ENCODE measurements at places on chromosomes 7 and 10.

DNA sequence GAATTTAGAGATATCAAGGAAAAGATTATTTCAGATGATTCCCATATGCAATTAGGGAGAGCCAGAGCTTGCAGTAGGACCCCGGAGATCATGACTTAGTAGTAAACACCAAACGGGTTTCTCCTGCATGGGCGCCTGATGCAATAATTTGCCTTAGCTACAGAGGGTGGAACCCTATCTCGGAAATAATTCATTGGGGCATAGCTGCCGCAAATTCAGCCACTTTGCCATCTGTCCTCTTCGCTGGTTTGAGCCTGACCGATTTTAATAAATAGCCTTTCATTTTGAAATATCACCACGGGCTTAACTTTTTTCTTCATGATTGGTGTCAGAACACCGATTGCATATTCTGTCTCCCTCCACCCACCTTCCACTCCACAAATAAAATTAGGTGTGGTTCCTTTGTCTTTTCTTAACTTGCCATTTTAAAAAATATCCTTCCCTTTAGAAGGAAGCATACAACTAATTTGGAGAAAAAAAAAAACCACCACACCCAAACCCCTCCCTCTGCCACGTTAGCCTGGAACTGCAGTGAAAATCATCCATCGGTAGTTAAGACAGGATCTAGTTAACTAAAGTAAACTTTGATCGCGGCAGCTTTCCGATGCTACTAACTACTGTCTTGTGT is 1.4 kb downstream of the GARS1 start:
- DNase-seq: no peak

DNA sequence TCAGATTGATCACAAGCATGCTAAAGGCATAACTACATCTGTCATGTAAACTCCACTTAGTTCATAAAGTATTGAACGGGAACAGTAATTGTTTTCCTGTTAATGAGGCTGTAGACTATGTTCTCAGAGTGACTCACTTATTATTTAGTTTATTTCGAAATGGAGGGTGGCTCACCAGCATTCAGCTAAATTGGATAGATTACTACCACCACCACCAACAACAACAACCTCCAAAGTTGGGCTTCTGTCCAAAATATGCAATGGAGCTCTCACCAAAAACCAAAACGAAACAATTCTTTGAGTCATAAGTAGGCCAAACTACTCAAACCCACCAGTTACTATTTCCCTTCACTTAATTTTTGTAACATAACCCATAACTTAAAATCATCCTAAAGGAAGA is 127.9 kb upstream of the NRBF2 start:
- DNase-seq: no peak

GRCh38 chr10:50600831-50601477 is 22.8 kb downstream of the SGMS1 start:
- no peak for DNase-seq

GRCh38 chr7:120857588-120858573 is at the start of gene TSPAN12:
TSS of gene TSPAN12 (minus strand) at chr7:120858144. CDS start at chr7:120856763, 1,381 bp downstream.
- DNase-seq: no peak

DNA sequence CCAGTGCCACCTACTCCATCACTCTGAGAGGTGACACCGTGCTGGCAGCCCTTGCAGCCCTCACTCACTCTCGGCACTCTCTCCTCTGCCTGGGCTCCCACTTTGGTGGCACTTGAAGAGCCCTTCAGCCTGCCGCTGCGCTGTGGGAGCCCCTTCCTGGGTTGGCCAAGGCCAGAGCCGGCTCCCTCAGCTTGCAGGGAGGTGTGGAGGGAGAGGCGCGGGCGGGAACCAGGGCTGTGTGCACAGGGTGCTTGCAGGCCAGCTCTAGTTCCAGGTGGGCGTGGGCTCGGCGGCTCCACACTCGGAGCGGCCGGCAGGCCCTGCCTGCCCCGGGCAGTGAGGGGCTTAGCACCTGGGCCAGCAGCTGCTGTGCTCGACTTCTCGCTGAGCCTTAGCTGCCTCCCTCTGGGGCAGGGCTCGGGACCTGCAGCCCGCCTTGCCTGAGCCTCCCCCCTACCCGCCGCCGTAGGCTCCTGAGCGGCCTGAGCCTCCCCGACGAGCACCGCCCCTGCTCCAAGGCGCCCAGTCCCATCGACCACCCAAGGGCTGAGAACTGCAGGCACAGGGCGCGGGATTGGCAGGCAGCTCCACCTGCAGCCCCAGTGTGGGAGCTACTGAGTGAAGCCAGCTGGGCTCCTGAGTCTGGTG is 48.7 kb upstream of the SLC35G1 start:
- no peak for DNase-seq

DNA sequence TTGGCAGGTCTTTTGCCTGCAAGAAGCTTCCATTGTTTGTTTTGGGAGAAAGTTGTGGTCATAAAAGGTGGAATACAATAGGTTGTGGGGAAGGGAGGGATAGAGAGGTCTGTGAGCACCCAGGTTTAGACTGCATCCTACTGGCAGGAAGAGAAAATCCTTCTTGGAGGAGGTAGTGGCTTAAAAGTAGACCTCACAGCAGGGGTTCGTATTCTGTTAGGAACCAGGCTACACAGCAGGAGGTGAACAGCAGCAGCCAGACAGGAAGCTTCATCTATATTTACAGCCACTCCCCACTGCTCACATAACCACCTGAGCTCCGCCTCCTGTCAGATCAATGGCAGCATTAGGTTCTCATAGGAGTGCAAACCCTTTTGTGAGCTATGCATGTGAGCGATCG is 245.3 kb downstream of the NSUN6 start:
- DNase-seq: no peak

DNA sequence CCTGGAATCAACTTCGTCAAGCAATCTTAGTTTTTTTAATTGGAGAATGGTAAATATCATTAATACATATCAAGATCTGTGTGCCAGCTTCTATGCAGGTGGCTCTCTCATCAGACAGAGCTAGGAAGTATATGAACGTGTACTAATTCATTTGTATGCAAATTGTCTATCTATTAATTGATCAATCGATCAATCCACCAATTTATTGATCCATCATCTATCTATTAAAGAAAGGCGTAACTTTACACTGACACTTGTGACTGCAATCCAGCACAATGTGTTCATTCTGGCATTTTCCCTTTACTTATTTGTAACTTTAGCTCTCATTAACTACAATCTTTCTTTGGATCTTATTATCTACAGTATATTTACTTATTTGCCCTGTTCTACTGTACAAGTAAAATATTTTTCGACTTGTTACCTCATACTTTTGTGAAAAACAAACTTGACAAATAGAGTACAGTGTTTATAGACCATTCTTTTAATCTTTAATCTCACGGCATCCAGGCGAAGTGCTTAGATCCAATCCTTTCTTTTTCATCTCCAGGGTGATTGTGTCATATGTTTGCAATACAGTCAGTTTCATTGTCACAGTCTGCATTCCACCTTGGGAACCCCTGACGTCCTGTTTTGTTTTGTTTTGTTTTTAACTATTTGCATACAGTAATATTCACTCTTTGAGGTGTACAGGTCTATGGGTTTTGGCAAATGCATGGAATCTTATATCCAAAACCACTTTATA is 22.0 kb upstream of the GHRHR start:
- no peak for DNase-seq

GRCh38 chr7:143901332-143901667 is 676 bp downstream of the TCAF1 start:
- no peak for DNase-seq

- DNase-seq: no peak
These were observed 425.8 kb upstream of the CELF2 start for GRCh38 chr10:10591715-10592341.

DNA sequence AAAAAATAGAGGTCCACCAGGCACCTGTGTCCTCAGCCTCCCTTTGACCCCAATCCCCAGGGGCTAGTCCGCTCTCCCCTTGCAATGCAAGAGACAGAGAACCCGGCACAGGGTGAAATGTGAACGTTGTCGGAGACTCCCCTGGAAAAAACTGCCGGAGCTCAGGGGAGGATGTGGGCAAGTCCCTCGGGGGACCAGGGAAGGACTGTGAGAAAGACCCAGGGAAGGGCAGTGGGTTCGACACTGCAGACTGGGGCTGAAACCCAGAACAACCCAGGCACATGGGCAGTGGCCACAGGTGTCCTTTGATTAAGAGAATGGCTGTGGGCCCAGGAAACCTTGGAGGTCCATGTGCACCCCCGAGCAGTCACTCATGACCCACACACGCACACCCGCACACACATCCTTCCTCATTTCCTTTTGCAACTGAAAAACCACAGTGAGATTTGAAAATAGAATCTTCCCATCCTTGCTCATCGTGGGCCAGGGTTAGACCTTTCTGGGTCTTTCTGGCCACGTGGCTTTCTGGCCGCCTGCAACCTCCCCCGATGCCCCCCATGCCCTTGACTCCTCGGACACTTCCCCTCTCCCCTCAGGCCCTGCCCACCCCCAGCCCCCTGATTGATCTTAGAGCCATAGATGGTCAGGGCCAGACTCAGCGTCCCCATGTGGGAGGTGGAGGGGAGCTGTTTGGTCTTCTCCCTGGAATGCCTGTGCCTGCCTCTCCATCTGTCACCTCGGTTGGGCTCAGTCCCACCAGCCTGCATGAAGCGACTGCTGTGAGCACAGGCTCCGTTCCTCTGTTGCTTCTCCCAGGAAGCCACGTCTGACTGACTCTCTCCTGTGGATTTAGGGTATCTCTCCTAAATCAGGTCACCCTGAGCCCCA is 7.9 kb downstream of the LAT2 start:
- DNase-seq: no peak

GRCh38 chr10:119235356-119235755 is 28.0 kb downstream of the GRK5 start:
- DNase-seq: no peak

DNA sequence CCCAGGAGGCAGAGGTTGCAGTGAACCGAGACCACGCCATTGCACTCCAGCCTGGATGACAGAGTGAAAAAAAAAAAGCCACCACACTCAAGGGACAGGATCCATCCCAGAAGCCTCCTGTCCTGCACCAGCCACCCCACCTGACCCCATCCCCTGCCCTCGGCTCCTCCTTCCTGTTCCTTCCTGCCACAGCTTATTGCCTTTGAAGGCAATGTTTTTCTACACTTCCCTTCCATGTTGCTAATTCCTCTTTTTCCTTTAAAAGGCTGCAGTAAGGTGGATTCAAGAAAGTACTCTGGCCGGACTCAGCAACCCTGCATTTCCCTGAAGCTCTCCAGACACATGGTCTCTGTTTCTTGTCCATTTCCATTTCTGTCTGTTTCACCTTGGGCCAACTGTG is 80.9 kb downstream of the FAM171A1 start:
- no peak for DNase-seq

DNA sequence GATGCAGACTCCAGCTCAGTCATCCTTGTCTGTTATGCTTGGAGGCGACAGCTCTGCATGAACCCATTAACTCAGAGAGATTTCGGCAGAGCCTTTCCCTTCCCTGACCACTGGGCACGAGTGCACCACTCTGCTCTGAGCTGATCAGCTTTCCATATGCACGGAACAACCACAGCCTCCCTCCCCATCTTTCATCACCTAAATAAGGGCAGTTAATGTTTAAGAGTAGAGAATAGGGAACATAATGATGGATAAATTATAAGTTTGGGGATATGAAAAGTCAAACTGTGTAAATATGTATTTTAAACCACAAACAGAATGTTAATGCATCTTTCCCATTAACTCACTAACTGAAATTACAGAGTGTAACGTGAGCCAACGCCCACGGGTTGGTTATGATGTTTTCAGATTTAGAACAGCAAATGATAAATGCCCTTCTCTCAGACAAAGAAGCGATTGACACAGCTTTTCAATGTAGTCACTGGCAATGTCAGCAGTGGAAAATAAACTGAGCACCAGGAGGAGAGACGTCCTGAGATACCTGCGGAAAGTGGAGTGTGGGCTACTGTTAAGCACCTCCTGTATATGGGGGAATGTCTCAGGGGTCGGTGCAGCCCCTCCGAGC is 658.2 kb downstream of the LRMDA start:
- no peak for DNase-seq

DNA sequence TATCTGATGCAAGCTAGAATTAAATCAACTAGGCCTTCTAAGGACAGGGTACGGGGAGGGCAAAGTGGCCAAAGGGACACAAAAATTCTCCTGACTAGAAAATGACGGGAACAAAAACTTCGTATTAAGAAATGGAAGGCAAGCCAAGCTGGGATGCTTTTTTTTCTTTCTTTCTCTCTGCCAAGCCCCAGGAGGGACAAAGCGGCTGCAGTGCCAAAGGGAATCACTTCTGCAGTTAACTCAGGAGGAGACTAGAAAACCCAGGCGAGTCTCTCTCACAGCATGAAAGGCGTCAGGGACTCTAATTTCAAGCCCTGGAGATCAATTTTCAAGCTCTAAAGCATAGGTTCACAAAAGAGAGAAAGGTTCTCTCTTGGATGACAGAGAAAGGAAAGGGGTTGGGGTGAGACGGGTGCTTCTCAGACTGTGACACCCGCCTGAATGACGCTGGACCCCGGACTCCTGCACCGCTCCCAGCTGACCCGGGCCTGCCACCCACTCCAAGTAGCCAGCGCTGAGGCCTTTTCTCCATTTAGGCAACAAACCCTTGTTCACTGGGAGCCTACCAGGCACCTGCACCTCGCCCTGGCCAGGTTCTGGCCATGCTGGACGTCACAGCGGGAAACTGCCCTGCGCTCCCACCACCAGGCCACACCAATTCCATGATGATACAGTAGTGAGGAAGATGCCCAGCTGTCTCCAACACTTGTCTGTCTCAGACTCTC is 56.5 kb downstream of the KIAA1549 start:
- no peak for DNase-seq

DNA sequence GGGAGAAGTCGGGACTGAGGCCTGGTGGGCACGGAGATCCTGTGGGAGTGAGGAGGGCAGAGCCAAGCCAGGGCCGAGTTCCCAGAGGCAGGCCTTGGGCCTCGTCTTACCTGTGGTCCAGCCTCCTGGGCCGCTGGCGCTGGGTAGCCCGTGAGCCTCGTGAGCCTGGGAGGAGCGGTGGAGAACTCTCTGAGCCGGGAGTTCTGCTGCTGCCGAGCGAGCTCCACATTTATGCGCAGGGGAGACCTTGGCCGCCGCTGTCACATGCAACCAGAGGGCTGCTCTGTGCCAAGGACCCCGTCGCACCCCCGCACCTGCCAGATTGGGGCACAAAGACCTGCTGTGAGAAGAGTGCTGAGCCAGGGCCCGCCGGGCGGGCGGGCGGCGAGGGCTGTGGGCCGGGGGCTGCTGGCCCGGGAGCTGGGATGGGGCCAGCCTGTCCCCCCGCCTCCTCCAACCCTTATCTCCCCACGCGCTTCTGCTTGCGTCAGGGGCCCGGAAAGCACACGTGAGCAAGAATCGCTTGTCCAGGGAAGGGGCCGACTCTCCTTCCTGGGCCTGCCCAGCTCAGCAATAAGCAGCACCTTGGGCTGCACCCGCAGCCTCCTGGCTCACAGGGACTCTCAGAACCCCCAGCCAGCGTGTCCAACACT is 10.2 kb downstream of the VENTX start:
- no peak for DNase-seq
